Stimulated activated CD8-positive, alpha-beta memory T cell treated with anti-CD3 and anti-CD28 coated beads, Interleukin-4, amount 100 ng/mL, for 48 hours (primary cell): ENCODE measurements at places on chromosomes 13 and 19.

DNA sequence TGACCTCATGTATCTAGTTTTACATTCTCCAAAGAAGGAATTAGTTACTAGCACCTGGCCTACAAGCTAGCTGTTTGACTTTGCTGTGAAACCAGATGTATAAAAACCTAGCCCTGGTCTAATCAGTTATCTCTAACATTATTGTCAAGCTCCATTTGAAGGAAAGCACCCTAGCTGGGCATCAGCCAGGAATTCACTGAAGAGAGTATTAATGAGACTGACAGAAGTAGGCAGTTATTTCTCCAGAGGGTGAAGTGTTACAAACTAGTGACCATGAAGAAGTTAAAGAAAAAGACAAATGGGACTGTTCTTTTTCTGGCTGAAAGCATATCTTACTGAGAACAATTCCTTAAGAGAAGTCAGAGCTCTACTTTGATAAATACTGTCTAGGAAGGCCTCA, 2529.3 kb upstream of the PCDH20 start:
- DNase-seq = no peak

DNA sequence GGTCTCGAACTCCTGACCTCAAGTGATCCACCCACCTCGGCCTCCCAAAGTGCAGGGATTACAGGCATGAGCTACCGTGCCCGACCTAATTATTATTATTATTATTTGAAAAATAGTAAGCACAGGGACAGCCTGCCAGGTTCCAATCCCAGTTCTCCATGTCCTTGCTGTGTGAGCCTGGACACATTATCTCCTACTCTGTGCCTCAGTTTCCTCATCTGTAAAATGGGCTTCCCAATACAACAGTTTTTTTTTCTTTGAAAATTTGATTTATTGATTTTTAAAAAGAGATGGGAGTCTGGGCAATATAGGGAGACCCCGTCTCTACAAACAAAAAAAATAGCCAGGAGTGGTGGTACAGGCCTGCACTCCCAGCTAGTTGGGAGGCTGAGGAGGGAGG, 3.3 kb downstream of the ZGLP1 start:
- DNase-seq = no peak

GRCh38 chr13:110421696-110422385, 114.8 kb downstream of the COL4A2 start:
- DNase-seq = no peak

GRCh38 chr19:34193876-34194275, 21.6 kb downstream of the LSM14A start:
- no peak for DNase-seq

GRCh38 chr13:86298725-86299124, 499.5 kb upstream of the SLITRK6 start:
- no peak for DNase-seq

- no peak for DNase-seq
Measured at GRCh38 chr19:5216141-5216847, 124.3 kb downstream of the PTPRS start.

DNA sequence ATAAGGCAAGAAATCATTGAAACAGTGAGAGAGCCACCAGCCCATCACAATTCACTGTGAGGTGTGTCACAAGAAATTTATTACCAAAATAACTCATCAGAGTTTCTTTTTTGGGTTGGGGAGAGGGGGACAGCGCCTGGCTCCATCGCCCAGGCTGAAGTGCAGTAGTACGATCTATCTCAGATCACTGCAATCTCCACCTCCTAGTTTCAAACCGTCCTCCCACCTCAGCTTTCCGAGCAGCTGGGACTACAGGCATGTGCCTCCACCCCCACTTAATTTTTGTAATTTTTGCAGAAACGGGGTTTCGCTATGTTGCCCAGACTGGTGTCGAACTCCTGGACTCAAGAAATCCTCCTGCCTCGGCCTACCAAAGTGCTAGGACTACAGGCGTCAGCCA, 3.6 kb downstream of the IFNL1 start:
- DNase-seq = no peak
